Kidney capillary endothelial cell (primary cell): ENCODE measurements at places on chromosomes 7 and 10.

DNA sequence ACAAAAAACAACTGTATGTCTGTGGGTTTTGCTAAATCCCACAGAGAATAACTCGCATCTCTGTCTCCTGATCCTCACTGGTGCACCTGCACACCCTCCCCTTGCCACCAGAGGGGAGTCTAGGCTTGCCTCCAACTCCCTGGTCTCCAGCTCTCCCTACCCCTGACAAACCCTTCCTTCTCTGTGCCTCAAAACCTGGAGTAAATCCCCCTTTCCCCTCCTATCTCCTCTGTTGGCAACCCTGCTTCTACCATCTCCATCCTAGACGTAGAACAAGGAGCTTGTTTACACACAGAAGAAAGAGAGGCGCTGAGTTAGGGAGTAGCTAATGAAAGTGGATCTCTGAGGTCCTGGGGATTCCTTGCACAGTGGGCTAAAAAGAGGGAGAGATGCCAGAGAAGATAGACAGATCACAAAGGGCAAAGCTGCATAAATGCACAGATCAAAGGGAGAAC is 6.0 kb downstream of the MBLAC1 start:
- DNase-seq, result peak; percentile 67

DNA sequence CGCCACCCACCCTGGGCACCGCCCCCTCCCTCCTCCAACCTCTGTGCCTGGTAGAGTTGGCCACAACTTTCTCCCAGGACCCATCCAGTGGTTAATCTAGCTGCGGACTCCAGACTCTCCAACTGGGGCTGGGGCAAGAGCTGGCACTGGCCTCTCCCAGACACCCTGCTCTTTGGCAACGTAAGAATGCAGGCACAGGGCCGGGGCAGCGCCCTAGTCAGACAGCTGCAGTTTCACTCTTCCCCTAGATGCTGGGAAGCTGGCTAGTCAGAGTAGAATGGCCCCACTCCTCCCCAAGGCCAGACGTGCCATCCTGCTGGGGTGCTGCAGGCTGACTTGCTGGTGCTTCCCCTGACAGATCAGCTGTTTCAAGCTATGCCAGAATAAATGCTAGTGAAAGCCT is 22.1 kb downstream of the HSPA12A start:
- no peak for DNase-seq

- no peak for DNase-seq
Measured at GRCh38 chr10:70357565-70357964, 24.9 kb downstream of the LRRC20 start.

DNA sequence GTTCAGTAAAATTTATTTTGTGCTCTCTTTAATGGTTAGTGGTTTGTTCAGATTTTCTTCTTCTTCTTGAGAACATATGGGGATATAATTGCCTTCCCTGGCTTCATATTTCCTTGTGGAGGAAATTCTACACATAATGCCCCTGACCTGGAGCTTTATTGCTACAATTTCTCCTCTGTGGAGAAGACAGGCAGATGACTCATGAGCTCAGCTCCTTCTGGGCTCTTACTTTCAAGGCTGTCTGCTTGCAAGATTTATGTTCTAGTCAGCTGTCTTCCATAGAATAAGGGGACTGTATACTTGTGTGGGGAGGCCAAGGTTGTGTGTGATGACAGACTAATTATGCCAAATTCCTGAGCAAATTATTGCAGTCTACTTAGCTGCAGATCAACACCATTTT is 1.6 kb downstream of the LRRD1 start:
- DNase-seq, result peak; percentile 16

GRCh38 chr10:20200758-20201157 is 384.5 kb downstream of the PLXDC2 start:
- DNase-seq, result no peak

DNA sequence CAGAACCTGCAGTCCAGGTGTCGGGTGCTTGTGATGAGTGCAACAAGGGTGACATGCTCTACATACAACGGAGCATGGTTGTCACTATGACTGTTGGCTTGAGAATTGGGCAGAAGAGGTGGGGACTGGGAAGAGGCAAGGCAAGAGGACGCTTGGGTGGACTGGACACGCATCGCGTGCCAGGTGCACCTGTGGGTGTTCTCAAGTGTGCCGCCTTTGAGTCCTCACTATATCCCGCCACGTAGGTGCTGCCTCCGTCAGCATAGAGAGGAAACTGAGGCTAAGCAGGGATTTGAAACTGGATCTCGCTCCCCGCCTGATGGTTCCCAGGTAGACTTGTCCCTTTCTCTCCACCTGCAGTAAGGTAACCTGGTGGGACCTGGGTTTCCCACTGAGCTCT is 27.2 kb downstream of the CDH23 start:
- DNase-seq, result no peak

GRCh38 chr7:3057066-3057420 is 13.4 kb upstream of the CARD11 start:
- DNase-seq, result no peak

DNA sequence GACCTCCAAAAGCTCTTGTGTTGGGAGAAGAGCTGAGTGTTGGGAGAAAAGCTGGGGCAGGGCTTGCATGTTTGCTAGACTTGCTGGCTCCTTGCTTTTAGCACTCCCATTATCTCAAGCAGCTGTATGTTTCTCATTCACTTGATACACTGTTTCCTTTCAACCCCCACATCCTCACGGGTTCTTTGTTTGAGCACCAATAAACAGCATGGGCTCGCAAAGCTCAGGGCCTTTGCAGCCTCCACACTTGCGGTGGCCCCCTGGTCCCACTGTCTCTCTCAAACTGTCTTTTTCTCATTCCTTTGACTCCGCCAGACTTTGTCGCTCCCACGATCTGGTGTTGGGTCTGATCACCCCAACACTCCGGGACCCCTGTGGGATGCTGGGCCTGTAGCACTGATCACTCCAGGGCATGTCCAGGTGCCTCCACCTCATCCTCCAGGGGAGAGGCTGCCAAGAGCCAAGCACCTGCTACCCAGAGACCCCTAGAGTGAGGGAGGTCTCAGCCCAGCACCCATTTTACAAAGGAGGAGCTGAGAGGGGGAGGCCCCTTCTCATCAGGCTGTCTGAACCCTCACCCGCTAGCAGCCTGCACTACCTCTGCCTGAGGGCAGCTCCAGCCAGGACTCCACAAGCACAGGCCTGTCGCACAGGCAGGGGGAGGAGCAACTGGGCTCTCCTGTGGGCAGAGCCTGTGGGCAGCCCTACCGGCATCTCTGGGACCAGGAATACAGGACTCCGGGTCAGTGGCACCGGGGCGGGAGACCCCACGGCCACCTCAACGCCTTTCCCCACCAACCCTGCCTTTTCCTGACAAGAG is 49.1 kb upstream of the MSMB start:
- DNase-seq, result peak; percentile 27

DNA sequence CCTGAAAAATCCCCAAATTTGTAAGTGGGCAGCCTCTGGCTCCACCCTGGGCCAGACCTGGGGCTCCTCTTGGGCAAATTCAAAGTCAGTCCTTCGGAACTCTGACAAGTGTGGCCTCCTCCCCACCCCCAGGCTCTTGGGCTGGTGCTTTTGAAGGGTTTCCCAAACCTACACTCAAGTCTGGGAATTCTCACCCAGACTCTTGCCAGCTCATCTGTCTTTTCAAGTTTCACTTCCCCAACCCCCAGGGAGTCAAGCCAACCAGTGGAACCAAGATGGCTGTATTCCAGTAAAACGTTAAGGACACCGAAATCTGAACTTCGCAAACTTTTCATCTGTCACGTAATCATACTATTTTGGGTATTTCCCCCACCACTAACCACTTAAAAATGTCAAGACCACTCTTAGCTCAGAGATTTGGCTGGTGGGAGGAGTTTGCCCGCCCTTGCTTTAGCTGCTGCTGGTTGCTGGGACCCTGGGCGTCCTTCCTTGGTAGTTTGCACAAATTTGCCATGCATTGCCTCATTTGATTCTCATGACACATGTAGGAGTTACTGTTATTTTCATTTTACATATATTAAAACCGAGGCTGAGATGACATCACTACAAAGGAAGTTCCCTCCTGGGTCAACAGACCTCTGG is 1.7 kb upstream of the MYO1G start:
- no peak for DNase-seq

DNA sequence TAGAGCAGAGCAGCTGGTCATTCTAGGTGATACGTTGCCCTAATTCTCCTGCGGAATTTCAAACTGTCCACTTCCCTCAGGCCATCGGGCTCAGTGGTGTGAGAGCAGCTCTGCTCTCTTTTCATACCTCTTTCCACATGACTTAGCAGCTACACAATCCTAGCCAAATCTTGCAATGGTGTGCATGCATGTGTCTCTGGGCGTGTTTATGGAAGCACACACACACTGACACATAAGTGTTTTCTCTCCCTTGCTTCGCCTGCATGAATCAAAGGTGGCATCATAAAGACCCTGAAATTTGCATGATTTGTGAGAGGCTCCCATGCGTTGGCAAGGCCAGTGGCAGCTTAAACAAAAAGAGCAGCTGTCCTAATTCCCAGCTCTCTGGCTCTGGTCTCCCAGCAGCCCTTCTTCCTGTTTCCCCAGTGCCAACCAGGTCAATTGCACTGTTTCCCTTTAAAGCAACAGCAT is 1189.5 kb downstream of the GATA3 start:
- no peak for DNase-seq

DNA sequence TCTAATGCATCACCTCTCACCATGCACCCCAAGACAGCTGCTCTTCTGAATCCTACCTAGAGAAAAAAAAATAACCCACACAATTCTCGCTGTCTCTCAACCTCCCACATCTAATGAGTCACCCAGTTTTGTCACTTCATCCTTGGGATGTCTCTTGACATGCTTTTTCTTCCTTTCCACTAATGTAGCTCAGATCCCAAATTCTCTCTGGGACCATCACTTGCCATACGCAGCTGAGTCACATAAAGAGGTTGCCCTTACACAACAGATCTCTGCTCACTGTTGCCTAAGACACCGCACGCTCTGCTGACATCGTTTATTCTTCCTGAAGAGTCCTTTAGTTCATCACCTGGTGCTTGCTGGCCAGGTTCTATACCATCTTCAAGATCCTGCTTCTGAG is 606.0 kb upstream of the GALNT17 start:
- no peak for DNase-seq

GRCh38 chr10:112842832-112843360 is 107.2 kb upstream of the TCF7L2 start:
- DNase-seq, result no peak

DNA sequence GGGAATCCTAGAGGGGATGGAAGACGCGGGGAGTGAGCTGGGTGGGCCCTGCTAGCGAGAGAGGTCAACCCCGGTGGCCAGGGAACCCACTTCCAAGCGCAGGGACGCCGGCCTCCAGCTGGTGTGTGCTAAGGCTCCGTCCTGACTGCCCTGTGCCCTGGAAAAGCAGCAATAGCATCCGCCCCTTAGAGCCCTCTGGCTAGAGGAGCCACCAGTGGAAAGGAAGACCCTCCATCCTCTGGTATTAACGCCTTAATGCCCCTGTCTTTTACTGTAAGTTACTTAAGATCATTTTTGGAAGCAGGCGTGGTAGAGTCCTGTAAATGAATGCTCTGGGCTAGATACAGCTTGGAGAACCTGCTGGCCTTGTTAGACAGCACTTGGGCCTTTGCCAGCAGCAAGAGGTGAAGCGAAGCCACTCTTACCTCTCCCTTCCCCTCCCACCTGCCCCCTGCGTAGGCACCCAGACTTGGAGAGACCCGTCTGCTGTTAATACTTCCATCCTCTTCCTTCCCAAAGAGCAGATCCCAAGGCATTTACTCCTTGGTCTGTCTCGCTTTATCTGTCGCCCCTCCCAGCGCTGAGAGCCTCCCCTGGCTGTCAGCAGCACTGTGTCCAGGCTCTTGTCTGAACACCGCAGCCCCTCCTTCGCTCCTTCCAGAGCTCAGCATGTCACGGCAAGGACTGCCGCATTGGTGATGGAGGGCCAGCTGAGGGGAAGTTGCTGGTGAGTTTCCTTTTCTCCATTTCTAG is 4.6 kb downstream of the REPIN1 start:
- no peak for DNase-seq

GRCh38 chr10:98030093-98030821 is at the start of gene CRTAC1:
TSS of gene CRTAC1 (minus strand) at chr10:98030621. CDS start at chr10:98030472, 149 bp downstream.
- DNase-seq, result no peak

- no peak for DNase-seq
Measured at GRCh38 chr10:116589926-116590325, 833 bp upstream of the PNLIPRP1 start.

- peak; percentile 90 for DNase-seq
Measured at GRCh38 chr10:60314069-60314940, 75.4 kb downstream of the ANK3 start.

GRCh38 chr10:81031774-81032173 is 494.1 kb downstream of the SH2D4B start:
- DNase-seq, result no peak

- no peak for DNase-seq
Measured at GRCh38 chr10:85618841-85619240, 747.8 kb downstream of the GRID1 start.

- DNase-seq, result peak; percentile 65
Measured at GRCh38 chr10:3781468-3782145, 3.4 kb downstream of the KLF6 start.

- DNase-seq, result no peak
Measured at GRCh38 chr10:89924261-89924660, 222.9 kb downstream of the KIF20B start.
